CD4-positive, alpha-beta T cell treated with Interleukin-17A for 4 hours (primary cell): ENCODE measurements at places on chromosomes 12 and 14.

DNA sequence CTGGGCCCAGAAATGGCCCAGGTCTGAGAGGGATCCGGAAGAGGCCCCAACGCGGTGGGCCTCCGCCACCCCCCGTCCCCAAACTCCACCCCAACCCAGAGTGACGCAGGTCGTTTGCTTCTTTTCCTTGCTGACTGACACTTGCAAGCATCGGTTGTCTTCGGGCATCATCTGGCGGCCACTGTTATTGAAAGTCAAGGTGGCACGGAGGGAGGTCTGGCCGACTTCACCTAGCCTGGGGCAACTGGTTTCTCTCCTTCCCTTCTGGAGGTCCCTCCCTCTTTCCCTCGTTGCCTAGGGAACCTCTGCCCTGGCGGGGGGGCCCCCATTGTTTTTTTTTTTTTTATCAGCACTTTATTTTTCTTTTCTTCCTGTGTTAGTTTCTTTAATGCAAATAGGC is 241.8 kb downstream of the ALG10 start:
- no peak for DNase-seq

- DNase-seq = no peak
Measured at GRCh38 chr14:97820781-97821180, 1023.6 kb downstream of the VRK1 start.

GRCh38 chr14:51621654-51622053 is 30.1 kb upstream of the FRMD6 start:
- DNase-seq = no peak

GRCh38 chr12:105240228-105240627 is 4.3 kb upstream of the APPL2 start:
- no peak for DNase-seq

DNA sequence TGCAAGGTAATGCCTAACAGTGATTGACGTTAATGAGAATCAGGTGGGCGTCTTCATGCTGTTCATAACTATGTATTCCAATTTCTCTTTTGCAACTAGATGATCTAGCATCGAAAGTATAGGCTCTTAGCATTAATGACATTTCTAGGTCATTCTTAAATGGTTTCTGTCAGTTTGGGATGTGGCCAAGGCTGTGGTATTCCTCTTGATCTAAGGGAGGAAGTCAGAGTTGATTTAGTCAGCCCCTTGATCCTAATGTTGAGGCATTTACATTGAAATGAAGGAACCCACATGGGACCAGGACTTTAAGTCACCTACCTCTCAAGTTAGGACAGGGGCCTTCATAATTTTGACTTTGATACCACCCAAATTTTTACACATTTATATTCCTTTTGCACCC is 448.1 kb downstream of the NPAS3 start:
- no peak for DNase-seq

DNA sequence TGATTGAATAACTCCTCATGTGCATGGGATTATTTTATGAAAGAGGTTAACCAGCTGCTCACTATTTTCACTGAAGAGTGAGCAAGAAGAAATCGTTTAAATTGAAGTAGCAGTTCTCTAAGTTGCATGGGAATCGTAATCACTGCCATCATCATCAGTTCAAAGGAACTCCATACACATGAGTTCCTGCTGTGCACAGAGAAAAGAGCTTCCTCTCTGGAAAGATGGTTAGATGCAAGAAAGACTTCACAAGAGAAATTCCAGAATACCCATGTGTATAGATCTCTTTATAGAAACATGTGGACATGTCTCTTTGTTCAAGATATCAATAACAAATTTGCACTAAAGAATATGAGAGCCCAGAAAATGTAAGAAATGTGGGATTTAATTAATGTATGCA is 291.3 kb downstream of the PDZRN4 start:
- no peak for DNase-seq

GRCh38 chr12:92289629-92290349 is 144.1 kb upstream of the BTG1 start:
- DNase-seq = no peak

DNA sequence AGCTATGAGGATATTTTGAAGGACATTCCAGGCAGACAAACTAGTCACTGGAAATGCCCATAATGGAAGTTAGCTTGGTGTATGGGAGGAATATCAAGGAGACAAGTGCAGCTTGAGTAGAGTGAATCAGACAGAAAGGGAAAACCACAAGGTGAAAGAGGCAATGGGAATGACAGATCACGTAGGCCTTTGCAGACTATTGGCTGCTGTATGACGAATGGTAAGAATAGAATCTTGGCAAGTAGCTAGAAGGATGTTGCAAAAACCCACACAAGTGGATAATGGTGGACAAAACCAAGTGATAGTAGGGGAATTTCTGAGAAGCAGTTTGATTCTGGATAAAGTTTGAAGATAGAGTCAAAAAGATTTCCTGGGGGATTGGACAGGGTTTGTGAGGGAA is 196.9 kb upstream of the NOVA1 start:
- no peak for DNase-seq

GRCh38 chr12:68236421-68237059 is 10.9 kb upstream of the IL26 start:
- DNase-seq = peak; percentile 57

DNA sequence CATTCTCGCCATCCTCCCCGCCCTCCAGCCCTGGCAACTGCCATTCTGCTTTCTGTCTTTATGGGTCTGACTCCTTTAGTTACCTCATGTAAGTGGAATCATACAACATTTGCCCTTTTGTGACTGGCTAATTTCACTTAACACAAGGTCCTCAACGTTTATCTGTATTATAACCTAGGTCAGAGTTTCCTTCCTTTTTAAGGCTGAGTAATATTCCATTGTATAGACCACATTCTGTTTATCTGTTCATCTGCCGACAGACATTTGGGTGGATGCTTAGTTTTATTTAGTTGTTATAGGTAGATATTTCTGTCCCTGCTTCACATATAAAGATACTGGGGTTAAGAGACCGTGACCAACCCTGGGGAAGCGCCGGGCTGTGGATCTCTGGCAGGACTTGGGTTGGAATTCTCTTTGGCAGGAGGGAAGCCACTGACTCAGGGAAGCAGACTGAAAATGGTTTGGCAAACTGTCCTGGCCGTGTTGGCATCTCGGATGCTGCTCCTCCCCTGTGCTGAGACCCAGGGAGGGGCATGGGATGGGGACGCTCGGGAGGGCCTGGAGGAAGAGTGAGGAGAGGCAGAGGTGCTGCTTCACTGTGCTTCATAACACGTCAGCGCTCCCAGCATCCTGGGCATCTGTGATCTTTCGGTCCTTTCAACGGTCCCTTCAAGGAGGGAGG is 38.9 kb downstream of the TEAD4 start:
- no peak for DNase-seq

DNA sequence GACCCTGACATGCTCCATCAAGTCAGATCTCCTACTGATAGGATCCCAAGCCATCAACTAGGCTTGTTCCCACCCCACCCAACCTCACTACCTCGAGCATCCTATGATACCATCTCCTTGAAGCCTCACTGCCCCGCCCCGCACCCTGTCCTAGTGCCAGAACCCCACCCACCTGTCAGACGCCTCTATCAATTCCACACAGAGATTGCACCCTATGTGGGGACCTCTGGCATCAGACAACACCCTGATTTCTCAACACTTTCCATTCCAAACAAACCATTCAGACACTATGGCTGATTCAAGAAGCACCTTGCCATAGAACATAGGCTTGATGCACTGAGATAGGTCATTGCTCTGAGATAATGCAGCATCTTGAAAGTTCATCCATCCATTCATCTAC is 3.1 kb upstream of the GLTP start:
- DNase-seq = no peak

GRCh38 chr14:63470962-63471793 is 72.0 kb downstream of the PPP2R5E start:
- no peak for DNase-seq

DNA sequence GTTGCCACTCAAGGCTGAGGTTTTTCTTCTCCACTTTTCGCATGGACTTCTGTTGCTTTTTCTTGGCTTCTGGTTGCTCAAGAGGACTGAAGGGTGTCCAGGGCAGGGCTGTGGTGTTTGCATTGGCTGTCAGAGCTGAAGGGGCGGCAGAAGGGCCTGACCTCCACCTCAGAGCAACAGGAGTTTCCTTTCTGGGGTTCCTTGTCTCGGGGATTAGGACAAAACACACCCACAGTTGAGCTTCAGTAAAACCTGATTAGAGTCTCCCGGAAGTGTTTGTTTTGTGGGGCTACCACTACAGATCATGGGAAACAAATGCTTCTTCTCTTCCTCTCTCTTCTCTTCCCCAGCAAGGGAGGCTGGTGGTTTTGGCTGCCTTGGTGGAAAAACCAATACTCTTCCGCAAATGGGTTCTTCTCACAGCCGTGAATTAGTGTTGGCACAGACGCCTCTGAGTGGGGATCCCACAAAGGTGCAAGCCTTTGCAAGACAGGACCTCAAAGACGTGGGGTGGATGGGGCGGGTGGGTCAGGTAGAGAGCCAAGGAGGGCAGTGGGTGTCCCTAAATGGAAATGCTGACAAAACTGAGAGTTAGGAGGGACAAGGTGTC is 317.7 kb upstream of the TBX3 start:
- DNase-seq = no peak

DNA sequence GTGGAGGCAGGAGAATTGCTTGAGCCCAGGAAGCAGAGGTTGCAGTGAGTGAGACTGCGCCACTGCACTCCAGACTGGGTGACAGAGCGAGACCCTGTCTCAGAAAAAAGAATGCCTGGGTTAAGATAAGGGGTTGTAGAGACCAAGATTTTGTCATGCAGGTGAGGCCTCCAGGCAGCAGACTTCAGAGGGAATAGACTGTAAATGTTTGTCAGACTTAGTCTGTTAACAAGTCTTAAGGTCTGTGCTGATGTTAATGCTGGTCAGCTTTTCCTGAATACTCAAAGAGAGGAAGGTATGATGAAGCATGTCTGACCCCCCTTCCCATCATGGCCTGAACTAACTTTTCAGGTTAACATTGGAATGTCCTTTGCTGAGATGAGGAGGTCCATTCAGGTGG is 83.0 kb upstream of the FUT8 start:
- no peak for DNase-seq

GRCh38 chr12:112149596-112149995 is 24.2 kb downstream of the TRAFD1 start:
- no peak for DNase-seq

DNA sequence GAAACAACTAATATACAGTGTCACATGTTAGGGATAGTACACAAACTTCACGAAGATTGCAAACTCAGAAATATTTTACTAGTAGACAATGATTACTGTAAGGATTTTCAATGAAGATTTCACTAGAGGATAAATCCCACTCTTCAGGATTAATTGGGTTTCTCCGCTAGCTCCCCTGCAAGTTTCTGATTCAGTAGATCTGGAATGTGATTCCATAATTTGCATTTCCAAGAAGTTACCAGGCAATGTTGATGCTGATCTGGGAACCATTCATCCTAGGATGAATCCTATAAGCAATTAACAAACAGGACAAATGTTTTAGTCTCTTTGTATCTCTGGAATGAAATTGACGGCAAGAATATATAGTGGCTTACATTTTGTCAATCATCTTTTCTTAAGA is 272.4 kb downstream of the ALX1 start:
- DNase-seq = no peak

DNA sequence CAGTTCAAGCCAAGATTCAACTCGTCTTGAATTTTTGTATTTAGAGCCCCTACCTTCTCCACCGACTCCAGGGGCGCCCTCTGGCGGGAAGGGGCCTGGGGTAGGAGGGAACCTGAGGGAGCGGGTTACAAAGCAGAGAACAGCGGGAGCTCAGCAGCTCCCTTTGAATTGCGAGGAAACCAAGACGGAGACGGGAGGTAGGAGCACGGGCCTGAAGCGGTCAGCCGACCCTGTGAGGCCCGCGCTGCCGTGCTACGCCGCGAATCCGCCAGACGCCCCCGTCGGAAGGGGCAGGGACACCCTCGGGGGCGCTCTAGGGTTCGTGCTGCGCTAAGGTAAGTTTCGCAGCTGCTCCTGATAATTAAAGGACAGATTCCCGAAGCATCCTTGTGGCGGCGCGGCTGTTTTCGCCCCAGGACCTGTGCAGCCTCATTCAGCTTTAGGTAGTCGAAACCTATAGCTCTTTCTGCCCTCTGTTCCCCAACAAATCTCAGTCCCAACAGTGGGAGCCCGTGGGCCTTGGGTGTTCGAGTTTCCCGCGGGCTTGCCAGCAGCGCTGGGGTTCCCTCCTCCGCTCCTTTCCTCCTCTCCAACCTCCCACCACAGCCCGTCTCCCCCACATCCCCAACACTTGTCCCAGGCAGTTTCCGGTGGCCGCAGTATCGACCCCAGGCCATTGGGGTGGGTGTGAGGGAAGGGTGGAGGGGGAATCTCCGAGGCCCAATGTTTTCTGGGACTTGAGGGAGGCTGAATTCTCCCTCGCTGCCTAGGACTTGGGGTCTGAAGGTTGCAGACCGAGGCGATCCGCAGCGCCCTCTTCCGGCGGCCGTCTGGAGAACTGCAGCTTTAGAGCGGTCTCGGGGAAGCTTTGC is 5.1 kb upstream of the NKX2-1 start:
- no peak for DNase-seq

- DNase-seq = no peak
Measured at GRCh38 chr12:106147956-106148355, 9.2 kb upstream of the NUAK1 start.

DNA sequence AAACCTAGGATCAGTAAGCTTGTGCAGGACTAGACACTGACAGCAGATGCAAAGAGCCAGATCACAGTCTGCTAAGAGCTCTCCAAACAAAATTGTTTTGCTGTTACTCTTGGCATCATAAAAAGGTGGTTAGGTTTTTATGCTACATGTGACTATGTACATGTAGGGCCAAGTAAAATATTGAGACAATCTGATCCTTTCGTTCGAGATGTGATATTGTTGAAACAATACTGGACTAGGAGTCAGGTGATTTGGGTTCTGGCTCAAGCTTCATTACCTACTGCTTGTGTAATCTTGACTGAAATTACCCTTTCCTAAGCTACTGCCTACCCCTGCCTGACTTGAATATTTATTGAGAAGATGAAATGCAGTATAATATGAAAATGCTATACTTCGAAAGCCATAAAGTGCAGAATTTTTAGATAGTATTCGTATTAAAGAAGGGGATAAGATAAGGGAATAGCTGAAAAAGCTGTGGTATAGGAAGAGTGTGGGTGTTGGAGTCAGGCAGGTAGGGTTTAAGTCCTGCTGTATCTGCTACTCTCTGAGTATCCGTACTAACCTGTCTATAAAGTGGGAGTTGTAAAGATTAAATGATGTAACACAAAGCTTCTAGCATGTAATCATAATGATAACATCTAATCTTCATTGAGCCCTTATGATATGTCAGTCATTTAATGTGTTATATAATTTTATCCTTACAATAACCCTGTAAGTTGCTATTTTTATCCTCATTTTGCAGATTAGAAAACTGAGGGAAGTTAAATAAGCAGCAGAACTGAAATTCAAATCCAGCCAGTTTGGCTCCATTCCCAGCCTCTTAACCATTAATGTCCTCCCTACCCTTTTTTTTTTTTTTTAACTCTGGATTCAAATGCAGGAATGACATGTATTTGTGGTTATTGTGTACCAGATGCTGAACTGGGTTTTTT is 38.6 kb upstream of the ATF1 start:
- DNase-seq = no peak

DNA sequence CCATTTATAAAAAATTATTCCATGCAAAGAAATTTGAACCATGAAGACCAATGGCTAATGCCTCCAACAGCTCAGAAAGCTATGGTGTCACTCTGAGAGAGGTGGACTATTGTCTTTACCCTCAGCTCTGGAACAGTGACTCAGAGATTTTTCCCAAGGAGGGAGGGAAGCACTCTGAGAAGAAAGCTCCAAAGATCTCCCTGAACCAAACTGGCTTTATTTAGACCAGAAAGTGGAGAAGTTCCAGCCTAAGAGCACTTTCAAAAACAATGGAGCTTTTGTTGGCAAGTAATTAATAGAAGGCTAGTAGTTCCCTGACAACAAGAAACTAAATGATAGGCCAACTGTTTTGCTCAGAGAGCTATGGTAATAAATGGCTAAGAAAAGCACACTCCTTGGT is 599.9 kb upstream of the MDGA2 start:
- no peak for DNase-seq
